Stimulated activated CD4-positive, alpha-beta T cell treated with anti-CD3 and anti-CD28 coated beads, TNF-alpha, amount 100 ng/mL, for 1 hour (primary cell): ENCODE measurements at places on chromosomes 1 and 21.

- DNase-seq = no peak
These were observed 152.9 kb downstream of the TM2D1 start for GRCh38 chr1:61572046-61572445.

DNA sequence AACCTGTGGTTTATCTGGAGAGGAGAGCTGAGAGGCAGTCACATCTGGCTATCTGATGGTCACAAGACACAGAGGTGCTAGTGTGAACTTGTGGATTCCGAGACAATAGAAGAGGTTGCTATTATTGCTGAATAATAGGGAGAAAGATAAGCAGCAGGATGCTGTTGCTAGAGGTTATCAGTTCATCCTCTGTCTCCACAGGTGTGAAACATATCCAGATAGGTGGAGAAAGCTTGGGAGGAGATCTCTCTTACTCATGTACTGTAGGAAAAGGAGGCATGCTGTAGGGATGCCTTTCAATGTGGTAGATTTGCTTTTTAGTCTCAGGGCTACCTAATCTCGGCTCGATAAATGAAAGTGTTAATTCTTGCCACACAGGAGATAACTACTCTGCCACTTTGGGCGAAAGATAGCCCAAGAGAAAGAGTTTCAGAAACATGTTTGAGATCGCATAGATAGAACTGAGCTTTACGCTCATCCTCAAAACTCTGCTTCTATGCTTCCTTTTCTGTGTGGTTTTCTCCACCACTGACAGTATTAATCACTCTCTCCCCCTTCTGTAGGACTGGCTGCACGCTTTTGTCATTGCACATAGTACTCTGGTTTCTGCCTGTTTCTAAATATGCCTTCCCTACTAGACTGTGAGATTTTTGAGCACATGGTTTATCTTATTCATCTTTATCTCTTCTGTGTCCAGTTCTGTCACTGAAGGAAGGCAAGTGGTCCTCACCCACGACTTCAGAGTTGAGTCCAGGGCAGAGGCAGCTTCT lies 36.7 kb upstream of the PLXNA2 start:
- DNase-seq = no peak

DNA sequence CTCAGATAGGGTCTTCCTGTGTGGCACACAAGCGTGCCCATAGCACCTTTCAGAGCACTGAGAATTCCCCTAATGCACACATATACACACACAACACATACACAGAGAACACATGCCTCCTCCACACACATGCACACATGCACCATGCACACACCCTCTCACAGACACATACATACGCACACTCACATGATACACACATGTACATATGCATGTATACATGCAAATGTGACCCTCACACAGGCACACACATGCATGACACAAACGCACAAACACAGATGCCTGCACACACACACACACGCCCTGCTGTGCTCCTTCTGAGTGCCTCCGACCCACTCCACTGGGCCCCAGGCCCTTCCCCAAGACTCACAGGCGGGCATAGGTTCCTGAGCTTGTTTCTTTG lies 251.0 kb downstream of the PTPRU start:
- DNase-seq = no peak

GRCh38 chr1:4797016-4797410 lies 142.6 kb downstream of the AJAP1 start:
- DNase-seq = no peak

- DNase-seq = no peak
These were observed 16.4 kb upstream of the F13B start for GRCh38 chr1:197083474-197083873.

DNA sequence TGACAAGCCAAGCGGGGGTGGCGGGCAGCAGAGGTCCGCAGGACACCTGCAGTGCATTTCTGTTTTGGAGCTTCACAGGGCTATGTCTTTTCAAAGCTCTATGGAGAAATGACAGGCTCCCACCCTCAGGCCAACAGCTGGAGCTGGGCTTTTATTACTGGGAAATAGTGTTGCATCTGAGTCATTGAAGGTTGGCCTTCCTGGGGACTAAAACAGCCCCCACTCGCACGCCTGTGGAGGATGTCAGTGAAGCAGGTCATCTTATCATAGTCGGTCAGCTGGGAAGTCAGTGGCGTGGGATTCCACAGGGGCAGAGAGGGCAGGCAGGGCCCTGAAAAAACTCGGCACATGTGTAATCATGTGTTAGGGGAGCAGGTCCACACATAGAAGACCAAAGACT lies 55.3 kb downstream of the NTPCR start:
- DNase-seq = no peak

DNA sequence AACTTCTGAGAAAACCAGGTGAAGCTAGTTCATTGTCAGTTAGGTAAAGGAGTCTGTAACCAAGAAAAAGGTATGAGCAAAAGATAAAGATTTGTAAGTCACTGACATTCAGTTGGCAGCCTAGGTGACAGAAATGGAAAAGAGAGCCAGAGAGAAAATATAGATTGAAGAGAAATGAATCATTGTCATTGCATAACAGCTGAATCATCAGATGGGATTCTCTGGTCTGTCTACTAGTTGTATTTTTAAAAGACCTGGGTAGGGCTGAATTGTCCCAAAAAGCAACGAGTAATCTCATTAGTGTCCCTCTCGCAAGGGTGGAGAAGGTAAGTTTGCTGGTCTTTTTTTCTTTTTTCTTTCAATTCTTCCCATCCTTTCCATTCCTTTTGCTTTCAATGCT lies 36.6 kb downstream of the PTGS2 start:
- DNase-seq = no peak

- no peak for DNase-seq
These were observed 268.4 kb upstream of the DUSP10 start for GRCh38 chr1:222010306-222010705.

DNA sequence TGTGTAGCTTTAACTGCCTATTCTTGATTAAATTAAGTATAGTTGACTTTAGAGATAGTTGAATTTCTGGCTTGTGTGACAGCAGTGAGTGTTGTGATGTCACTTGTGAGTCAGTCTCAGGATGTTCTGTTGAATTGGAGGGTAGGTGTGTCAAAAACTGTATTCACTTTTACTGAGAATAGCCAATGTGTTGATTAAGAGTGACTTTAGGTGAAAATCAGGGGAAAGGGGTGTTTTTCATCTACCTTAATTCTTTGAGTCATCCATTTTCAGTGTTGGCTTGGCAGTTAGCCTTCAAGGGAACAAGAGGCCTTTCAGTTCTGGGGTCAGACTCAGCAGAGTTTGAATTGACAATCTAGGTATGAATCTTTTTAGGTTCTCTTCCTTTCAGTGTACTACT lies 75.9 kb downstream of the CDC14A start:
- no peak for DNase-seq

- no peak for DNase-seq
These were observed 36.1 kb upstream of the PLPPR4 start for GRCh38 chr1:99228153-99228552.

GRCh38 chr21:27704567-27705166 lies 737.8 kb upstream of the ADAMTS5 start:
- DNase-seq = no peak

DNA sequence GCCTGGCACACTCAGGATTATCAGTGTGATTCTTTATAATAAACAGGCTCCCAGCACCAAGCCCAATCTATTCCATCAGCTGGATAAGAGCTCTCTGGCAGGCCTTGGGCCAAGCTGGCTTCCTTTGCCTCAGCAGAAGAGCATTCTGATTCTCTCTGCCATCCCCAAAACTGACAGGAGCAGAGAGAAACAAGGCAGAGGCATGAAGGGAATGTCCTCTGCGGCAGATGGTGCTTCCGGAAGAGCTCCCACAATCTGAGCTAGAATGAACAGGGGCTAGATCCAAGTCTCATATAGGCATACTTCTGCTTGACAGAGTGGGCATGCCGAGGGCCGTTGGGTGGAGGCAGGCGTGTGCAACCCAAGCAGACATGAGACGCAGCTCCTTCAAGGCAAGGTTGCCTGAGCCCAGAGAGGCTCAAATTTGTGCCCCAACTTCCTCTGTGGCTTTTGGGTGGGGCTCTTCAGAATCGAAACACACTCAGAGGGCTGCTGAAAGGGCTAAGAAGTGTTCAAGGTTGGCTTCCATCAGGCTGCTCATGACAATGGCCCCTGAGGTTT lies 4.0 kb downstream of the CAPN2 start:
- DNase-seq = peak; percentile 26

DNA sequence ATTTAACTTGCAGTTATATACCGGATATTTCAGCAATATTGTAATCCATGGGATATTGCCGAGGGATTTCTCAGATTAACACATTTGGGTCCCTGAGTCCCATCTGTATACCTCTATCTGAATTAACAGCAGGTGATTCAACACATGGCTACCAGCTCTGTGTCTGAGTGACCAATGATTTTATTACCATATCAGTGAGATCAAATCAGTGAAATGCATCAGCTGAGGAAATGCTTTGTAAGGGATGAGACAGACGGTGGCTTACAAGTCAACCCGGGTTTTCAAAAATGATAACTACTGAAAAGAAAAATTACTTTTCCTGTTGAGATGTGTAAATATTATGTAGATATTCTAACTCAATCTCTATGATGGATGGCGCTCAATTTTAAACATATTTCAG lies 504.1 kb upstream of the PKN2 start:
- no peak for DNase-seq

GRCh38 chr1:108080448-108080847 lies 115.5 kb upstream of the VAV3 start:
- DNase-seq = no peak

- no peak for DNase-seq
These were observed 323.5 kb downstream of the RRAGC start for GRCh38 chr1:38536089-38536488.

DNA sequence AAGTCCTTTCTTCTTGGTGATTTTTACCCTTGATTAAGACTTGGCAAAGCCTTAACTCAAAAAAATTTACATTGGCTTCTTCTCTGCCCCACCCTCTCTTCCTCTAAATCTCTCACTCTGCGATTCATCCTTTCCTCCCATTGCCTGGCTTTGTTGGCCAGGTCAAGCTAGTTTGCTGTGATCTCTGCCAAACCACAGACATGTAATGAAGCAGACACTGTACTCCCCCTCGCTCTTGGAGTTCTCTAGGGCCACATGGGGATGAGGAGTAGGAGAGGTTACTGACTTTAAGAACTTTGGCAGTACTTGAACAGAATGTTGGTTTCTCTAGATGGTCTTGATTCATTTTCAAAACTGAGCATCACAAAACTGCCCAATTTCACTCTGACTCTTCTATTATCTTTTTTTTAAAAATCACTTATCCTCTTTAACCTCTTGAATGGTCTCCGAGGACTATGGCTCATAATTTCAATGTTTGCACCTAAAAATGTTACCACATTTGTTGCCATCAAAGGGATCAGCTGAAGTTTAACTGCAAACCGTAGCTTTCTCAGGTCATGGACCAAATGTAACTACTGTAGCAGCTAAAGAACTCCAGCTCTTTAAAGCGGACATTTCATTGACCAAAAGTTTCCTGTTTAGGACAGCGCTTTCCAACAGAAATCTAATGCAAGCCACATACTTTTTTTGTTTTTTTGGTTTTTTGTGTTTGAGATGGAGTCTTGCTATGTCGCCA lies 62.7 kb upstream of the IPO9 start:
- DNase-seq = no peak

GRCh38 chr1:31199236-31199790 lies 40.4 kb downstream of the NKAIN1 start:
- no peak for DNase-seq

DNA sequence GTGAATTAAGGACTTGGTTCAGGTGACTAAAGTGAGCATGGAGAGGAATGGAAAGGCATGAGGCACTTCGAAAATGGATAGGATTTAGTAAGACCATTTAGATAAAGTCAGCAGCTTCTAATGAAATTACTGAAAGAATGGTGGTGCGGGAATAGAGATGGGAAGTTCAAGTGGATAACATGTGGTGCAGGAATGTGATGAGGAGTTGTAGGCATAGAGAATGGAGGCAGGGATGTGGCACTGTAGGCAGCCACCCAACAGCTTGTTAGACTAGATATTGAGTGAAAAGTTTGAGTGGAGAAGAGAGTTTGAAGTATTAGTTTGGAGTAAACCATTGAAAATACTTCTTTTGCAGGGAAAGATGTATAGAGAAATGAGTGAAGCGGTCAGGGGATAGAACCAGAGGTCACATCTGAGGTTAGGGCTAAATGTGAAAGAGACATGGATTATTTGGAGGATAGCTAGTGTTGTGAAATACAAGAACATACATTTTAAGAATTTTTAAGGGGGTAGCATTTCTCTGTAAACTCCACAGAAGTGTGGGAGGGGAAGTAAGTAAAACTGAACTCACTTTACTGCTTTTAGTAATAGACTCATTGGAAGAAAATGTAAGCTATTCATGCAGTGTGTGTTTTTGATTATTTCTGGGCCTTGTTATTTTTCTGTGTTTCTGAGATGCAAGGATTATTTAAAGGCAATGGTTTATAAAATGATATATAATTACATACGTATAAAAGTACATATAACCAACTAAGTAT lies 46.2 kb downstream of the DYRK1A start:
- no peak for DNase-seq

DNA sequence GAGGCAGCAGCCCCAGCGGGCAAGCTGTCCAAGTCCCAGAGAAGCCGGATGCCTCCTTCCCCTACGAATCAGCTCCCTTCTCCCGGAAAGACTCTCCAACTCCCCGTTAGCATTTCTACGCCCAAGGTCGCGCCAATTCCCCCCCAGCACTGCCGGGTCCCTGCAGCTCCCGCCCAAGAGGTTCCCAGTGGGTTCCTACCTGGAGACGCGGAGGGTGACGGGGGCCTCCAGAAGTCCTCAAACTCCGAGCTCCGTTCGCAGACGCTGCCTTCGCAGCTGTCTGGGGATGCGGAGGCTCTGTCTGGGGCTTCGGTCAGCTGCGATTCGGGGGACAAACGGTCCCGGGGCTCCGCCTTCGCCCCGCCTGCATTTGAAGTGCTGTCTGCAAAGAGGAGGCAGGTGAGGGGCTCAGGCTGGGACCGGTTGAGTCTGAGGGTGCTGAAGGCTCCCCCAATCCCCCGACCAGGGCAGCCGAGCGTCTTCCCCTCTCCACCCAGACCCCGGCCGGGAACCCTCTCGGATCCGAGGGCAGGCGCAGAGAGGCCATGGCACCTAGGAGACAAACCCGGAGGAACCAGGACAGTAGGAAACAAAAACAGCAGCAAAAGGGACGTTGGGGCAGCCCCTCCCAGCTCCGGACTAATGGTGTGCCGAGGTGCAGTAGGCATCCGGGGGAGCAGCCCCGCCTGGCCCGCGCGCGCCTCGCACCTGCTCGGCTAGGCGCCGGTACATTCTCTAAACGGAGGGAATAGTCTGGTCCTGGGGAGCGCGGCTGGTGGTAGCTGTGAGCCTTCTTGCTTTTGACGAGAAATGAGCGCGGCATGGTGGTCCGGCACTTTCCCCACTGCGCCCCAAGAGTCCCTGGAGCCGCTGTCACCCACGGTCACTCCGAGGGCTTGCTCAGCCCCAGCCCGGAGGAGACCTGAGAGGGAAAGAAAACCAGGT lies 3.8 kb downstream of the GFI1 start:
- no peak for DNase-seq

DNA sequence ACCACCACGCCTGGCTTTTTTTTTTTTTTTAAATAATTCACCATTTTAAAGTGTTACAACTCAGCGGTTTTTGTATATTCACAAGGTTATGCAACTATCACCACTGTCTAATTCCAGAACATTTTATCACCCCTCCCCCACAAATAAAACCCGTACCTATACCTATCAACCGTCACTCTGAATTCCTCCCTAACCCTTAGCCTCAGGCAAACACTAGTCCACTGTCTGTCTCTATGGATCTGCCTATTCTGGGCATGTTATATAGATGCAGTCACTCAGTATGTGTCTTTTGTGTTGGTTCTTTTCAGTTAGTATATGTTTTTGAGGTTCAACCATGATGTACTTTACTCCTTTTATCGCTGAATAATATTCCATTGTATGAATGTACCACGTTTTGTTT lies 19.3 kb upstream of the GRHL3 start:
- DNase-seq = no peak
